ENCODE measurements at places on chromosomes 1 and 21.

- DNase-seq = no peak
Observed at GRCh38 chr1:208203127-208203847, 40.9 kb downstream of the PLXNA2 start.

- DNase-seq = no peak
Observed at GRCh38 chr1:247471445-247472016, 13.6 kb upstream of the OR2B11 start.

GRCh38 chr1:25711555-25712298 is 88.3 kb upstream of the SELENON start:
- DNase-seq = peak; percentile 71

- no peak for DNase-seq
Observed at GRCh38 chr1:115536279-115536816, 105.4 kb upstream of the VANGL1 start.

GRCh38 chr1:228810878-228811711 is 75.8 kb downstream of the RHOU start:
- peak; percentile 13 for DNase-seq

GRCh38 chr21:18058731-18059398 is 185.8 kb upstream of the CHODL start:
- no peak for DNase-seq

GRCh38 chr1:245583575-245584330 is 429.0 kb downstream of the KIF26B start:
- DNase-seq = no peak

GRCh38 chr21:38992737-38993136 is 187.0 kb downstream of the ETS2 start:
- DNase-seq = peak; percentile 32

GRCh38 chr1:75582725-75583261 is 28.1 kb downstream of the SLC44A5 start:
- no peak for DNase-seq

GRCh38 chr1:55926906-55927471 is 652.4 kb downstream of the PLPP3 start:
- no peak for DNase-seq

DNA sequence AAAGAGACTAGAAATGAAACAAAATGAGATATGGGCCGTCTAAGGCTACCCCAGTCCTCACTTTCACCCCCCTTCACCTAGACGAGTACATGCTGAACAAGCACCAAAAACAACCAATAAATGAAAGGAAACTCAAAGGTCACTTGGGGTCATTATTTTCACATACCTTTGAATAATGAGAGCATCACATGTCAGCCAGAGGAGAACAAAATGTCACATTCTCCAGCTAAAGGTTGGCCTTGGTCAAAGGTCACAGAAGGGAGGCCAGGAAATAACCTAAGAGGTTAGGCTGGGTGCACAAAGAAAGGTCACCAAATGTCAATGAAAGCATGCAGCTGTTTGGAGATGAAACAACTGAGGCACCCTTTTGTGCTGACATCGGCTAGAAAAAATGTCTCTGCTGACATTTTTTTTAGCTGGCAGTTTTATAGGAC is 288.7 kb upstream of the USP25 start:
- no peak for DNase-seq

- no peak for DNase-seq
Observed at GRCh38 chr1:163315773-163316374, 5.9 kb upstream of the NUF2 start.

- no peak for DNase-seq
Observed at GRCh38 chr1:195851804-195852203, 756.4 kb downstream of the KCNT2 start.

DNA sequence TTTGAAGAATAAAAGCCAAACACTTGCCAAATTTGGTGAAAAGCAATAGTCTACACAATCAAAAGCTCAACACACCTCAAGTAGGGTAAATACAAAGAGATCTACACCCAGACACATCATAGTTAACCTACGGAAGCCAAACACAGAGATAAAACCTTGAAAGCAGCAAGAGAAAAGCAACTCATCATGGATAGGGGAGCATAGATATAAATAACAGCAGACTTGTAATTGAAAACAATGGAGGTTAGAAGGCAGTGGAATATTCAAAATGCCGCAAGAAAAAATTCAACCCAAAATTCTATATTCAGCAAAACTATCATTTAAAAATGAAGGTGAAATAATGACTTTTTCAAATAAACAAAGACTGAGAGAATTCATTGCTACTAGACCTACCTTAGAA is 105.1 kb downstream of the ITSN1 start:
- no peak for DNase-seq

Measured in inflammatory macrophage (primary cell).